ENCODE measurements at places on chromosomes 12 and 14.
A peak's percentile ranks its signal among the peaks of the same experiment; 100 is the strongest.

DNA sequence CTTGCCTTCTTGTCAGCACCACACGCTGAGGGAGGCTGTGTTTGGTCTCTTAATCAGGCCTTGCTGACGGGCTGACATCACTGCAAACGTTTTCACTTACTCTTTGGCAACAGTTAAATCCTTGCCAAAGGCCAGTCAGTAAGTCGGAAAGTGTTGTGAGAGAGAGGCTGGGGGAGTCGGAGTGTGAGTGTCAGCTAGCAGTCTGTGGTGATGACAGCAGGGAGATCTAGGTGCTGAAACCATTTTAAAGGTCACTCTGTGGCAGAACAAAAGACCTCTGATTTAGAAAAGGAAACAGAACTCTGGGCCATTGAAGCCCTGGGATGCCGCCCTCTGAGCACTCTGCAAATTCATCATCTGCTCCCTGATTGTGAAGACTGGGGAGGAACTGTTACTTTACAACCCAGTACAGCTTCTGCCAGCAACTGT is 143.5 kb downstream of the PAX9 start:
- DNase-seq = no peak

DNA sequence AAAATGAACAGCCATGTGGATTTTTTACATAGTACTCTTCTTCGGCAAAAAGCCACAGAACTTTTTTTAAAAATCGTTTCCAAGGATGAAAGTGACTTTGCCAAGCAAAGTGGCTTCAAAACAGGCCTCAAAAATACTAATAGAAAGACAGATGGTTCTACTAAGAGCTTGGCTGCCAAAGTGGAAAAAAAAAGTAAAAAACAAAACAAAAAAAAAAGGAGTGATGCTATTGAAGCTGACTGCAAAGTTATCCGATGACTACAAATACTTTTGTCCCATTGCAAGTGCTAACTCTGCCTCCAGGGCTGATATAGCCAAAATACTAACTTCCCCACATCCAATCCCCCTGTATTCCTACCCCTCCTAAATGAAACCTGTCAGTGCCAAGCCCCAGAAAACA is 277.6 kb downstream of the SOX5 start:
- no peak for DNase-seq

DNA sequence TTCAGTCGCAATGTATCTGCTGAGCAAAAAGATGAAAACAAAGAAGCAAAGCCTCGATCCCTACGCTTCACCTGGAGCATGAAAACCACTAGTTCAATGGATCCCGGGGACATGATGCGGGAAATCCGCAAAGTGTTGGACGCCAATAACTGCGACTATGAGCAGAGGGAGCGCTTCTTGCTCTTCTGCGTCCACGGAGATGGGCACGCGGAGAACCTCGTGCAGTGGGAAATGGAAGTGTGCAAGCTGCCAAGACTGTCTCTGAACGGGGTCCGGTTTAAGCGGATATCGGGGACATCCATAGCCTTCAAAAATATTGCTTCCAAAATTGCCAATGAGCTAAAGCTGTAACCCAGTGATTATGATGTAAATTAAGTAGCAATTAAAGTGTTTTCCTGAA is 19.8 kb downstream of the CKB start:
- no peak for DNase-seq

DNA sequence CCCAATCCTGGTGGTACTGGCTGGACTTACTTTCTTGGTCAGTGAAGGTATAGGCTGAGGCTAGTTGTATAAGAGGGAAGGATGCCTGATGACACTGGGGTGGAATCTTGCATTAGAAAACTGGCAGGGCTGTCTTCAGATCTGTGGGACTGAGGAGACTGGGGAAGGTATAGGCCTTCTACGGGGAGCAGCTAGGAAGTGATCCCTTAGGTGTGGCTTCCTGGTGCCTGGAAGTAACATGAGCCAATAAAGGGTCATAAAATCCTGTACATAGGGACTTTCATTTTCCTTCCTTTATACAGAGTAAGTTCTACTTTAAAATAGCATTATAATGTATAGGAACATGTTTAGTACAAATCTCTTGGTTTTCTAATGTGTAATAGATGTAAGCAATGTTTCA is 716.8 kb downstream of the LRFN5 start:
- DNase-seq = no peak

DNA sequence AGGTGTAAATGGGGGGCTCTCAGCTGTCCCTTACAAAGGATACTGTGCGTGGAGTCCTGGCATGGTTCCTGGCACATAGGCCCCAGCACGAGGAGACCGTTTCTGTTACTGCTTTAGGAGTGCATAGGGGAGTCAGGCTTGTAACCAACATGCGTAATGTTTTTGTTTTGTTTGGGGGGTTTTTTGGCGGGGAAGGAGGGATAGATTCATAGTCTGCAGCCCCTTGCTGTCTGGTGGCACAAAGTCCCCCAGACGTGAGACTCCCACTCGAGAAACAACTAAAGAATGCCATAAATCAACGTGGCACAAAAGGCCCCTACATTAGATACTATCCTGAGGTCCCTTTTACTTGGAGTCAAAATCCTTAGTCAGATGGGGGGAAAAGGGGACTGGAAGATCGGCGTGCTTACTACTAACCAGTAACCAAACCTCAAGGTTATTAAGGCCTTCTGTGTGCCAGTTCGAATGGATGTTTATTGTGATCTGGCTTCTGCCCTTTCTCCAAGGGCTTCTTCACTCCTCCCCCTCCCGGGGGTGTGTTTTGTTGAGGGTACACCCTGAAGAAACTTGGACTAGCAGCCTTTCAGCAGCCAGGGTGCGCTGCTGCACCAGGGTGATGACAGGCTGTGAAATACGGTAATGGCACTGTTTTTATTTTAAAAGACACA is 874 bp downstream of the ISCU start:
- DNase-seq = peak; percentile 85
